ENCODE measurements at places on chromosomes 13 and 19.

DNA sequence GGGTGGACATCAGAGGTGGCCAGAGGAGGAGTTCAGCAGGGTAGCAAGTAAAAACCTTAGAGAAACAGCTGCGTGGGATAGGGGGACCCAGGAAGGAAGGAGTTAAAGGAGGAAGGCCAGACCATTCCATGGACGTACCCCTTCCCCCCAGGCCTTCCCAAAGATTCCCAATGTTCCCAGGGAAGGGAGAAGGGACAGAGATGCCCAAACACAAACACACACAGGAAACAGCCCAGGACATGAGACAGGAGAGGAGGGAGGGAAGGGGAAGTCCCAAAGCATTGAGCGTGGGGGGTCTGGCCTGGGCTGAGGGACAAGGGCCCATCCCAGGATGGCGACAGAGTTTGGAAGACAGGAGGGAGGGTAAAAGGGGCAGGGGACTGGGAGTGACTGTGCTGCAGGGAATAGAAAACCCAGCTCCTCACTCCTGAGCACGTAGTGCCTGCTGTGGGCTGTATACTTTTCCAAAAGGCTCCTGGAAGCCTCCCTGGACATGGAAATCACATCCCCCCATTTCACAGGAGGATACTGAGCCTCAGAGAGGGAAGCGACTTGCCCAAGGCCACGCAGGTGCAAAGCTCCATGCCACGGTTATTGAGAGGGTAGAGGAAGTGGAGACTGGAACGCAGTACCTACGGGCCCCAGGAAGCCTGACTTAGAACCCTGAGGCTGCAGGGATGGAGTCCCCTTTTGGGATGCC is 1.1 kb downstream of the SYDE1 start:
- no peak for DNase-seq

- DNase-seq = peak; percentile 23
Measured at GRCh38 chr19:50896591-50897190, 14.5 kb downstream of the KLK4 start.

- no peak for DNase-seq
Measured at GRCh38 chr13:43663474-43664090, 123.2 kb downstream of the ENOX1 start.

GRCh38 chr13:45886466-45886865 is 34.9 kb upstream of the SIAH3 start:
- no peak for DNase-seq

GRCh38 chr19:4456843-4457653 is 546 bp downstream of the UBXN6 start:
- no peak for DNase-seq

DNA sequence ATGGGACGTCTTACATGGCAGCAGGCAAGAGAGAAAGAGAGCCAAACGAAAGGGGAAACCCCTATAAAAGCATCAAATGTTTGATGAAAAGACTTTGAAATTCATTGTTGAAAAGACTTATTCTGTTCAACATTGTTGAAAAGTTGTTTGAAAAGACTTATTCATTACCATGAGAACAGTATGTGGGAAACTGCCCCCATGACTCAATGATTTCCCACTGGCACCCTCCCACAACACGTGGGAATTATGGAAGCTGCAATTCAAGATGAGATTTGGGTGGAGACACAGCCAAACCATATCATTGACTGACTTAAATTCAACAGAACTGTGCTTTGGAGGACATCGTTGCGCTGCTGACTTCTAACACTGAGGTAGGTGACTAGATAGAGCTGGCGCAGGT is 48.0 kb upstream of the RCBTB2 start:
- no peak for DNase-seq

Data from NCI-H2081 (cell line).